ENCODE measurements at places on chromosomes 16 and 17.

DNA sequence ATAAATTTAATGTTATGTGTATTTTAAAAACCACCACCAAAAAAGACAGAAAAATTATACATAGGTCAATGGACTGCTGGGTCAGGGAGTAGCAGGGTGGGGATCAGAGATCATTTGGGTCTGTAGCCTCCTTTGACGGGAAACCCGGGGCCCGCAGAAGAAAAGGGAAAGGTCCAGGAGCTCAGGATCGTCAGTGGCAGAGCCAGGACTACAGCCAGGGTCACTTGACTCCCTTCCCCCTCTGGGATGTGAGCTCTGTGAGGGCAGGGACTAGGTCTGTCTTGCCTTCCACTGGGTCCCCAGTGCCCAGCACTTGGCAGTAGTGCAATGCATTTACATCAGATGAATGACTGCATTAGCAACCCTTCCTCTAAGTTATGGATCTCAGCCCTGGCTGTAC, 62.1 kb downstream of the TOM1L2 start:
- DNase-seq, result no peak

- DNase-seq, result no peak
Measured at GRCh38 chr16:324201-324450, 28.4 kb downstream of the AXIN1 start.

GRCh38 chr16:48790151-48790550, 180.2 kb upstream of the N4BP1 start:
- DNase-seq, result no peak

- DNase-seq, result no peak
Measured at GRCh38 chr17:27862840-27863239, 30.3 kb downstream of the LYRM9 start.

DNA sequence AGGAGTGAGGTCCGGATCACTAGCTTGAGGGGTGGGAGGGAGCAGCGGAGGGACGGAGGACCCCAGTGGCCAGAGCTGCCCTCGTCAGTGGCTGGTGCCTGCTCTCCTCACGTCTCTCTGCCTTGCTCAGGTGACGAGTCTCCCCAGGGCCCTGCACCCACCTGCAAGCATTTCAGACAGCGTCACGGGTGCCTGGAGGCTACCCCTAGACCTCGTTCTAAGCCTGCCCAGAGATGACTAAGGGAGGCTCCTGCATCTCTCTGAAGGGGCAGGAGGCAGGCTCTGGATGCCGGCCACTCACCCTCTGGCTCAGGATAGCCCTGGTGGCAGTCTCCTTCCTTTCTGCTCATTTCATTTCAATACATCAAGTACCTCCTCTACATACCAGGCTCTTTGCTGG, 68.8 kb downstream of the MRC2 start:
- DNase-seq, result no peak

DNA sequence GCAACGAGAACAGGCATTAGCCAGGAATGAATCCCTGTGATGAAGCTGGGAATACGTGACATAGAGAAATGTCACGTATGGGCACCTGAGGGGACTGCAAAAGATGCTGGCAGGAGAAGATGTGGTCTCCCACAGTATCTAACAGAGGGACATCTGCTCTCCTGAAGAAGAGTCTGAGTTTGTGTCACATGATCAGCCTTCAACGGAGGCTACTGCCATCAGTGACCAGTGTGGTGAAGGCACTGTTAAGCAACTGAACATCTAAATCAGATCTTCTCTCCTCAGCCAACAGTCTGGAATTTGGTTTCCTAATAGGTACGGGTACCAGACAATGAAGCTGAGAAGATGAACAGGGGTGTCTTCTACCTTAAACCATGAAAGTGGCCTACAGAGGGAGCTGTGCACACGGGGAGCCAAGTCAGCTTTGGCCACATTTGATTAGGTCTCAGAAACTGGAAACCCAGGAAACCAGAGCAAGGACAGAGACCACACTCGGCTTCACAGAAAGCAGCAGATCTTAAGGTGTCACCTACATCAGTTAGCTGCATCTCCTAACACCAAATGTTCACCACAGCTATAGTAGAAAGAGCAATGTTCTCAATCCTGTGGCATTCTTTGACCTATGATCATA, 41.8 kb downstream of the BRD7 start:
- no peak for DNase-seq

GRCh38 chr17:31517524-31517923, 126.0 kb downstream of the RAB11FIP4 start:
- DNase-seq, result no peak

- DNase-seq, result no peak
Measured at GRCh38 chr16:85699628-85700027, 10.9 kb upstream of the GINS2 start.

DNA sequence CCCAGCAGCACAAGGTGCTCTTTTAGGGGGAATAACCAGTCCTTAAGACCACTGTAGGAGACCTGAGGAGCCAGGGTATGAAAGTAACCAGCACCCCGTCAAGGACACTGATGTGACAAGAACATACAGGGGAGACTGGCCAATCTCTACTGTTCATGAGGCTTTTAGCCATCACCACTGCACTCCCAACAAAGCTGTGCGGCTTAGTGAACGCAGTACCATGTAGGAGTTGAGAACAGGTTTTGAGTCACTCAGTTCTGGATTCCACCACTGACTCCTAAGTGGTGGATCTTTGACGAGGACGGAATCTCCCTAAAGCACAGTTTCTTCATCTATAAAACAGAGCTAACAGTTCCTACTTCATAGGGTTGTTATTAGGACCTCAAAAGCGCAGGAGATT, 26.8 kb downstream of the COG4 start:
- DNase-seq, result no peak
